ENCODE measurements at places on chromosomes 12 and 14.
A peak's percentile ranks its signal among the peaks of the same experiment; 100 is the strongest.

- no peak for DNase-seq
These were observed 11.9 kb downstream of the SPRYD3 start for GRCh38 chr12:53067074-53067992.

GRCh38 chr14:25247609-25248008, 197.7 kb upstream of the STXBP6 start:
- DNase-seq: no peak

DNA sequence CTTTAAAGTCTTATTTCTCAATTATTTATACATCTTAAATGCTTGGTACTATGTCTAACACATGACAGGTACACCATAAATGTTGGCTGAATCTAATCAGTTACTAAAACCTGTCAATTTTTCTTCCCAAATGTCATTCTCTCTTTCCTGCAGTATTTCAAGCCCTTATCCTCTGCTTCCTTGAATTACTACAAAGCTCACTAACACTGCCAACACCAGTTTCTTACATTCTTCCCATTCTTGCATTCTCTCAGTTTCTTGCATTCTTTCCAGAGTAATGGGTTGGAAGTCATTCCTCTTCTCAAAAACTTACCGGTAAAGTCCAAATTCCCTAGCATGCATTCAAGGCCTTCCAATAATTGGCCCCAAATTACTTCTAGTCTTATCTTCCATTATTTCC, 9.6 kb upstream of the SMARCC2 start:
- no peak for DNase-seq

DNA sequence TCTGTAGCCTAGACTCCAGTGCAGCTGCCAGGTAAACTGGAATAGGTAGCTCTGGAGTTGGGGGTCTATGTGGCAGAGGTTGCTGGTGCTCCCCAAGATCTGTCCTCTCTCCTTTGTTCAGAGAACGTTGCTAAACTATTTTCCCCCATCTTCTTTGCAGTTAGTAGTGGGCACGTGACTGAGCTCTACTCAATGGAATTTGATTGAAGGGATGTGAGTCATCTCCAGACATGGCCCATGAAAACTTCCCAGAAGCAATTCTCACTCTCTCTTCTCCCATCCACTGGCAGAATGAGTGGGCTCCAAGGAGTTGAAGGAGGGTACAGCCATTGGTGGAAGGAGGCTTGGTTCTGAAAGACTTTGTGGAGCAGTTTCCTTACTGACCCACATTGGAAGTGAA, 44.0 kb downstream of the PAH start:
- DNase-seq: no peak

GRCh38 chr12:34389378-34390170, 367.3 kb downstream of the ALG10 start:
- DNase-seq: no peak

DNA sequence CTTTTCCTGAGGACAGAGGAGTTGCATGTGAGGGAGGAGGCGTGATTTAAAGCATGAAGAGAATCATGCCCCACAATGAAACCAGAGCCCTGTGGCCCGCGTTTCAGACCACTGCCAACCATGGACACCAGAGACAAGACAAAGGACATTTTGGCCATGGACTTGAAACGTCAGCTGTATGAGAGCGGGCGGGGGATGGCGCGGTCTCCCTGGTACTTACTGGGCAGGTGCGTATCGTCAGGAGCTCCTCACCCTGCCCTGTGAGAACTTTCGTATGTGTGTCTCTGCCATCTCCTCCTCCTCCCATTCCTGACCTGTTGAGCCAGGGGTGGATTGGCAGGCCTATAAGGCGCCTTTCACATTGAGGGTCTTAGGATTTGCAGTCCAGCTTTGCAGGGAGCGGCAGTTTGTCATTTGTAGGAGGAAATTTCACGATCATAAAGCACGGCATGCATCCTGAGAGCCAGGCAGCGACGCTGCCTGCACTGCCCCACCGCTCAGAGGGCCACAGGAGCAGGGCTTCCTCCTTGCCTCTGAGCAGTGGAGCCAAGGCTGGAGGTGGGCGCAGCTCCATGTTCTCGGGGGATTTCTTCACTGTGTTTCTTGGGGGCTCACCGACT, 22.2 kb downstream of the SFSWAP start:
- DNase-seq: no peak

GRCh38 chr14:54568821-54569595, 2.1 kb downstream of the SAMD4A start:
- no peak for DNase-seq

GRCh38 chr12:132524405-132524804, 34.5 kb downstream of the FBRSL1 start:
- no peak for DNase-seq

DNA sequence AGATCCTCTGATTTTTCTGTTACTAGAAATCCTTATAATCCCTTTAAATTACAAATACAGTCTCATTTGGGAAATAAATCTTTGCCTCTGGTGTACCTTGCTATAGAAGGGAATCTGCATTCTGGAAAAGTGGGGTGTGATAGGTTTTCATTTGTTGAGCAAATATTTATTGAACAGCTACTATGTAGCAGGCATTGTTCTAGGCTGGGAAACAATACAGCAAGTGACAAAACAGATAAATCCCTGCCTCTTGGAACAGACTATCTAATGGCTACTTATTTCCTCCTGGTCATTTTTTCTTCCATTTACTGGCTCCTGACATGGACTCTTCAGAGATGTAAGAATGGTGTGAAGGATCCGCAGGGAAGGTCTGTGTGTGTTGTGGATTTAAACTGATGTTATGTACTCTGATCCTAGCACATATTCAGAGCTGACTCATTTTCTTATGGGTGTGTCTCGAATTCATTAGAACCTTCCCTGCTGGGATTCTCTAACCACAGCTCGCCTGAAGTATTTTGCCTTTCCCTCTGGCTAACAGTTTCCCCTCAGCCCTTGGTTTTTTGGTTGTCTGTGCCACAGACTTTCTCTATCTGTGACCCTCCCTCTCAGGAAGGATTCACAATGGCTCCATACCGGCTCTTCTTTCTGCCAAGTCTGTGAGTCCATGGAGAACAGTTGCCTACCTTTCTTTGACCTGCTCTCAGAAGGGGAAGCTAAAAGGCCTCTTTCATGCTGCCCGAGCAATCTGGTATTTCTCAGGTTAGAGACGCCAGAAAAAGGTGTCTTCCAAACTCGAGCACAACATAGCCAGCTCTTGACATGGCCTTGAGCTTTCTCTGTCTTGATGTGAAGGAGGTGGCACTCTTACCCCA, 53.7 kb downstream of the TMTC2 start:
- no peak for DNase-seq

DNA sequence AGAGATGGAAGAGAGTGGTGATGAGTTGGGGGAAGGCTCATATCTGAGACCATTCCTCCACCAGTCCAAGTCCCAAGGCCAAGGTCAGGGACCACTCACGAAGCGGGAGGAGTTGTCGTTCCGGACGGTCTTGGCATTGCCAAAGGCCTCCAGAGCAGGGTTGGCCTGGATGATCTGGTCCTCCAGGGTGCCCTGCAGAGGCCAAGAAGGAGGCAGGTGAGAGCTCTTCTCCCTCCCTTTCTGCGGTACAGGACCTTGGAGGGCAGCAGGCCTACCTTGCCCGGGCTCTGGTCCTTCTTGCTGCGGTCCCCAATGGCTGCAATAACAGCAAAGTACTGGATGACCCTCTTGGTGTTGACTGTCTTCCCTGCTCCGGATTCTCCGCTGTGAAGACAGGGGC, 4.0 kb downstream of the MYH7 start:
- DNase-seq: no peak

- DNase-seq: no peak
These were observed 7.7 kb upstream of the ASB2 start for GRCh38 chr14:93984070-93984469.

DNA sequence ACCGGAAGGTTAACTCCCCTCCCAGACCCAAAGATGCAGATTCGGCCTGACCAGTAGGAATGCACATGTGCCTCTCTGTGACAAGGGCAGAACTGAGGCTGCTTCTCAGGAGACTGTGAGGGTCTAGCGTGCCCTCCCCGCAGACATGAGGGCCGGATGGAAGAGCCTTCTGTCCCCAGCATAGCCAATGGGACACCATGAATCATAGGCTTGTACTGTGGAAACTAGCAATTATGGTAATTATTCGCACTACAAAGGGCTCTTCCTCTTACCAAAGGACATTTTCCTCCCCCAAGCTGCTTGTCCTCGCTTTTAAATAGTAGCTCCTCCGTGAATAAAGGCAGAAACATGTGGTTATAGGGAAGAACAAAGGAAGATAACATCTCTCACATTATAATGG, 6.2 kb downstream of the COA8 start:
- DNase-seq: no peak

DNA sequence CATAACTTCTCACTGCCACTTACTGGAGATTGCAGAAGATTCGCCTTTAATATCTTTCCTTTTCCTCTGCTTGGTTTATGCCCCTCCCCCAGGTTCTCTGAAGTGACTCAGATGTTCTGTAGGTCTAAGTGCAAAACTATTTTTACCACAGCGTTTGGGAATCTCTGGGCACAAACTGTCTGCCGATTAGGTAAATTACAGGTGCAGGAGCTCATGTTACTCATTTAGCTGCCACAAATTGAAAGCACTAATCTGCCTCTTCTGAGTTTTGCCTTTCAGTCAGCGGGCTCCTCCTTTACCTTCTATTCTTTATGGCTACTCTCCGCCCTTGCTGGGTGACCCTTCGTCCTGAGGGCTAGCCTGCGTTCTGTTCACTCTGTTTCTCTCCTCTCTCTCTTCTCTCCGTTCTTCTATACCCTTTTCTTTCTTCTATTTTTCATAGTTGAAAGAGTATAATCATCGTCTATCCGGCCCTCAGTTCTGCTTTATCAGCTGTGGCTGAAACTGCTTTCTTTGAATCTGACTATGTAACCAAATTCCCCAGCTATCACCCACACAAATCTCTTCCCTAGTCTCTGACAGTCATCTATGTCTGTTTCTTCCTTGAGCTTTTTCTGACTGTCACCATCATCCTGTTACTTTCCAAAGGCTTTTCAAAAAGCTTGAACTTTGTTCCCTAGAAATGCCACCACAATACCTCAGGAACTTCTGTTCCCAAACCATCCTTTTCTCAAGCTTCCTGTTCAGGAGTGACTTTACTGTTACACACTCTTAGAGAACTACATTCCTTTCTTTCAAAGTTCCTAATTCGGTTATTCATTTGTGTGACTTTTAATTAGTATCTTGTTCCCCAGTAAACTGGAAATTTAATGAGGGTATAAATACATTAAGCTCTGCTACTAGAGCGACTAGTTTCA, 4.3 kb upstream of the MYF6 start:
- no peak for DNase-seq

DNA sequence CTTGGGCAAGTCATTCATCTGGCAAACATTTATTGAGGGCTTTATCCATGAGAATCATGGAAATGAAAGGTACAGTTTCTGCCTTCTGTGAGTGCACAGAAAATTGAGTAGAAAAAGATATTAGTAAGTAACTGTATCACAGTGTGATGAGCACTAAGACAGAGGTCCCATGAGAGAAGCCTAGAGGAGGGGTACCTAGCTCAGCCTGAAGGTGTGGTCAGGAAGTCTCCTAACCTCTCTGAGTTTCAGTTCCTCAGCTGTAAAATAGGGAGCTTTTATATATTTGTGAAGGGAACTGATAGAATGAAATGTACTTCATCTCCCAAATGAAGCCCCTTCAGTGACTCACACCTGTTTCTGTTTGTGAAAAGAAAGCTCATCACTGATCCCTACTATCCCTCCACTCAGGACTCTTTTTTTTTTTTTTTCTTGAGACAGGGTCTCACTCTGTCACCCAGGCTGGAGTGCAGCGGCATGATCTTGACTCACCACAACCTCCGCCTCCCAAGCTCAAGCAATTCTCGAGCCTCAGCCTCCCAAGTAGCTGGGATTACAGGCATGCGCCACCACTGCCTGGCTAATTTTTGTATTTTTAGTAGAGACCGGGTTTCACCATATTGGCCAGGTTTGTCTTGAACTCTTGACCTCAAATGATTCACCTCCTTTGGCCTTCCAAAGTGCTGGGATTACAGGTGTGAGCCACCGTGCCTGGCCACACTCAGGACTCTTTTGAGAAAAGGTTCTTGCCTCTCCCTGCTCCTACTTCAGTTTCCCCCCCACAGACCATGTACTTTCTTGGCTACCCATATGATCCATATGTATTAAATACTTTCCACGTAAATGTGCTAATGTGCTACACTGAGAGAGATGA, 93.7 kb upstream of the FUT8 start:
- no peak for DNase-seq

- no peak for DNase-seq
These were observed 90.1 kb downstream of the ADCK1 start for GRCh38 chr14:77889971-77890442.

GRCh38 chr12:110528277-110528839, 26.2 kb downstream of the RAD9B start:
- DNase-seq: no peak

DNA sequence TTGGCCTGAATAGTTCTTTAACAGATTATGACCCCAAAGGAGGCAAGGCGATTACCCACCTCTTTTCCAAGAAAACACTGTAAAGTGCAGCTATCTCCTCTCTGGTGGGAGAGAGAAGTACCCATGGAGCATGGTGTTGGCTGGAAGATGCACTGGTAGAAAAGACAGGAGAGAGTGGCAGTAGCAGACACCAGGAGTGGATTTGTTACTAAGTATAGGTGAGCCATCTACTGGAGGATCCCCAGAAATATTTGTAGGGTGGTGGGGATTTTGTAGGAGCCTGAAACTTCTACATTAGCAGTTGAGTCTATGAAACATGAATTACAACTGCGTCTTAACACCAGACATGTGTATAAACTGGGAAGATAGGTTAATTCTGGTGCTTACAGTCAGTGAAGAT, 148.0 kb downstream of the SLC38A4 start:
- DNase-seq: no peak

GRCh38 chr14:64755781-64756221, 51.6 kb downstream of the PLEKHG3 start:
- no peak for DNase-seq

GRCh38 chr14:103755060-103755459, 39.5 kb downstream of the ZFYVE21 start:
- DNase-seq: no peak

GRCh38 chr14:59870277-59871165, at the start of gene RTN1:
TSS of gene RTN1 (minus strand) at chr14:59870776. CDS start at chr14:59870630, 146 bp downstream.
- peak; percentile 74 for DNase-seq

DNA sequence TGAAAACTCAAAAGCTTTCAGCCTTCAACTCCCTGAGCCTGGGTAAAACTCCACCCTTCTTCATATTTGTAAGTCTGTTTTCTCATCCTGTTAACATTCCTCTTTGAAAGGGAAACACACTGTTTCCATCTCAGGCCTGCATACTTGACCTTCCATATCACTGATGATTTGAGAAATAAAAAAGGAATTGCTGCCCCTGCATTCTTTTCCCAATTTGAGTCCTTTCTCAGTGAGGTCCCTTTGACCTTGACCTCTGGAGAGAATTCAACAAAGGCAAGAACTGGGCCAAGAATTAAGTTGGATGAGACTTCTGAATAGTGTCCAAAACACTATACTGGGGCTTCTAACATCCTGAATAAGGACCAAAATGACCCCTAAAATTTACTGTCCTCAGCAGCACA, 108.0 kb downstream of the AEBP2 start:
- no peak for DNase-seq

GRCh38 chr12:71546322-71546861, 106.8 kb downstream of the LGR5 start:
- no peak for DNase-seq

- no peak for DNase-seq
These were observed 17.6 kb downstream of the LACRT start for GRCh38 chr12:54616933-54617680.
